ENCODE measurements at places on chromosomes 3 and 15.

GRCh38 chr15:98714922-98715321 lies 66.6 kb downstream of the IGF1R start:
- DNase-seq = no peak

- DNase-seq = no peak
Measured at GRCh38 chr3:17802950-17803349, 60.5 kb upstream of the TBC1D5 start.

GRCh38 chr3:108093021-108093420 lies 2.2 kb upstream of the CD47 start:
- DNase-seq = no peak

DNA sequence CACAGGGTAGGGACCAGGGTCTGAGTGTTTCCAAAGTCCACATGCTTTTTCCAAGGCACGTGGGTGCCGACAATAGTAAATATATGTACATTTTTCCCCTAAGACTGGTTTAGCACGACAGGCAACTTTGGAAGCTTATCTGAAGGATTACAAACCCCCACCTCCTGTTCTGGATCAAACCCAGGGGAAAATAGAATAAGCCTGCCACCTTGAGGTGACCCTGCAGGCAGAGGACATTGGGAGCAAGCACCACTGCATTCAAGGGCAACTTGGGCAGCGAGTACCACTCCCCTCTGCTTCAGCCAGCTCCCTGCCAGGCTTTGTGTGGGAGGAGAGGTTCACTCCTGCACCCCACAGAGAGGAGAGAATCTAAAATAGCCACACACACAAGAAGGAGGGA lies 44.8 kb downstream of the KBTBD12 start:
- peak; percentile 24 for DNase-seq

DNA sequence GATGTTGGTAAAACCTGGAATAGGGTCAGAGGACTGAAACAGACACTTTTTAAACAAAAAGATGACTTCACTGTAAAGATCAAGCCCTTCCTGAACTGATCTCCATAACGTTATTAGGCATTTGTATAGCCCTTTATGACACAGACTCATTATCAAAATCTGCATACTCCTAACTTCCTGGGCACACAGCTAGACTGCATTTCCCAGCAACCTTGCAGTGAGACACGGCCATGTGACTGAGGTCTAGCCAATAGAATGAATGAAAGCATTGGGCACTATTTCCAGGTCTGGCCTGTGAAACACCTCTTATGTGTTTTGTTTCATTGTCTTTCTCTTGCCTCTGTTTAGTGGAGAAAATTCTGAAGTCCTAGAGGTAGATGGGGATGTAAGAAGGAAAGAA lies 270.4 kb downstream of the NR1D2 start:
- DNase-seq = no peak

- DNase-seq = no peak
Measured at GRCh38 chr3:127276396-127276795, 11.4 kb downstream of the PRR20G start.

DNA sequence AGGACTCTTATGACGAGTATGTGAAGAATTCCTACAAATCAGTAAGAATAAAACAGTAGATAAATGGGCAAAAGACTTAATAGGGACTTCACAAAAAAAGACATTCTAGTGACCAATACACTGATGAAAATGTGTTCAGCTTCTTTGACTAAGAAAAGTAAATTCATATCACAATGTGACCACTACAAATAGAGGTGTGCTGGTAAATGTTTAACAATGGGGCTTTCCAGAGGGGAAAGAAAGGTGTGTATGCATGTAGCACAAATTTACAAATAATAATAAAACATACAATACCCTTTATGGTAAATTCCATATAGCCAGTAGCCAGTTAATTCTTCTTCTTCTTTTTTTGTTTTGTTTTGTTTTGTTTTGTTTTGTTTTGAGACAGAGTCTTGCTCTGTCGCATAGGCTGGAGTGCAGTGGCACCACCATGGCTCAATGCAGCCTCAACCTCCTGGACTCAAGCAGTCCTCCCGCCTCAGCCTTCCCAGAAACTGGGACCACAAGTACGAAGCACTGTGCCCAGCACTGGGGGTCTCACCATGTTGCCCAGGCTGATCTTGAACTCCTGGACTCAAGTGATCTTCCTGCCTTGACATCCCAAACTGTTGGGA lies 17.5 kb upstream of the NMD3 start:
- DNase-seq = no peak

GRCh38 chr15:29849218-29849617 lies 26.9 kb upstream of the TJP1 start:
- DNase-seq = no peak

DNA sequence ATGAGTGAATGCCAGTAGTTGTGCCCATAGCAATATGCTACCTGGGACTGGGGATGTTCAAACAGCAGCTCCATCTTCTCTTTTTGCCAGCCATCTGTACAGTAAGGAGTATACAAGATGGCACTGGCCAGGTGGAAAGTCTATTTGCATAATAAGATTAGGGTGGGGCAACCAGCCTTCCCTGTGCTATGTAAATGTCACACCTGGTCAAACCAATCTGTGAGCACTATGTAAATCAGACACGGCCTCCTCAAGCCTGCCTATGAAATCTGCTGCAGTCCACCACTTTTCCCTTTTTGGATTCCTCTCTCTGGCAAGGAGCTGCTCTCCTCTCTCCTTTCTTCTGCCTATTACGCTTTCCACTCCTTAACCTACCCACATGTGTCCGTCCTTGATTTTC lies 53.0 kb downstream of the C3orf80 start:
- no peak for DNase-seq

- DNase-seq = no peak
Measured at GRCh38 chr3:8822141-8822540, 52.7 kb upstream of the OXTR start.

GRCh38 chr15:90033006-90033405 lies 31.9 kb downstream of the ZNF710 start:
- no peak for DNase-seq

- no peak for DNase-seq
Measured at GRCh38 chr3:21751886-21752285, 876 bp upstream of the ZNF385D start.

DNA sequence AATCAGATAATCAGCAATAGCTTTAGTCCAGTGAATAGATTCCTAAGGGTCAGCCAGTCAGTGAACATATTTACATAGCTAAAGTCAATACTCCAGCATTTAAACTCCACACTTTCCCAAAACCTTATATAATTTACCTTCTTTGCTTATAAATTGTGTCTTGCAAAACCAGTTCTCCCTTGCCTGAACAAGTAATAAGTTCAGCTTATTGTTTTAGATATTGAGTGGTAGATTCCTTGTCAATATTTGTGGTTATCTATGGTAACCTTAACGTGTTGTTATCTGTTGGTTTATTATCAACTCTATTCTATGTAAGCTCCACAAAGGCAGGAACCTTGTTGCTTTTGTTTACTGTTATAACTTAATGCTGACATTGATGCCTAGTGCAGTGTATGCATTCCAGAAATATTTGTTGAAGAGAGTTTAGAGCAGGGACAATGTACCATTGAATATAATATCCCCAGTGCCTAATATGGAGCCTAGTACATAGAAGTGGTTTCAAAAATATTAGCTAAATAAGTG lies 24.0 kb downstream of the PLSCR5 start:
- no peak for DNase-seq
